ENCODE measurements at places on chromosomes 11 and 22.

DNA sequence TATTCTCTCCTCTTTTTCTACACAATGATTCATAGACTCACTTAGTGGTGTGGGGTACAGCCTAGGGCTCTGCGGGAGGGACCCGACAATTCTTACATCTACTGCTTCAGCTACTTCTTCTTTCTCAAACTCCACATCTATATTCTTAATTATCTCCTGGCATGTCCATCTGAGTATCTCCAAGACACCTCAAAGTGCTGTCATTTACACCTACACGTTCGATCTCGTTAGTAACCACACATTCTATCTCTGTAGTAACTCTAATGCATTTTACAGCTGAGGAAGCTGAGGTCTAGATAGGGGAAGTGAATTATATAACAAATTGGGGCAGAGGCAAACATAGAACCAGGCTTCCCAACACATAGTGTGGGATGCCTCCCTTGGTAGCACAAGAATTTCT is 27.7 kb upstream of the RRM1 start:
- DNase-seq: no peak

- DNase-seq: no peak
Observed at GRCh38 chr11:14417617-14418374, 58.8 kb upstream of the RRAS2 start.

- no peak for DNase-seq
Observed at GRCh38 chr11:81979448-81979847, 754.2 kb downstream of the FAM181B start.

- DNase-seq: no peak
Observed at GRCh38 chr11:61290905-61291690, 4.0 kb downstream of the VWCE start.

GRCh38 chr22:35872451-35872850 is 154.8 kb downstream of the APOL5 start:
- no peak for DNase-seq

DNA sequence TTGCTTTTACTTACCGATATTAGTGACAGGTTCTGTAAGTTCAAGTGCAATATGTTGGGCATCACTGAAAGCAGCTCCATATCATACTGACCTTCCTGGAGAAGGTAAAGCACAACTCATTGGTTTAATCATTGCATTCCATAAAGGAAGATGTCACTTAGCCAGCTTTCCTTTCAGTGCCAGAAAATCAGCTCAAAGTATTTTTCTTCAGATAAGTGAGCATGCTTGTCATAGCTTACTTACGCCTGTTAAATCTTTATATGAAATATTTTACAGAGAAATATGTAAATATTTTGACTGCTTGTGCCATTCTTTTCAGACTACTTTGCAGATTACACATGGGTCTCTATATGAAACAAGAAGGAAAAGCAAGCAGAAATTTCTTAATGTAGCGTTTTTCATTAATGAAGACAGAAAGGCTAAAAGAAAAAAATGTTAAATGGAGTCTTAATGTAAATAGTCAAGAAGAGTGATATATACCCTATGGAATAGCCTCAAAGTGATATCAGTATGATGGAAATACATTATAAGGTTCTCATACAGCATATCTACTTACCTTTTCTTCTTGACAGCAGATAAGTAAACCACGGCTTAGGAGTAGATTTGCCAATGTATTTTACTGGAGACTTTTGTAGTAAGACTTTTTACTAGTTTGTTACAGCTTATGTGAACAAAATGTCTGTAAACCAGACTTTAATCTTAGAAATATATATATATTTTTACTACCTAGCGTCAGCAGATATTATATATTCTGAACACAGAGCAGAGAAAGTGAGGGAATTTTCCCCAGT is 649.7 kb downstream of the METTL15 start:
- DNase-seq: no peak

DNA sequence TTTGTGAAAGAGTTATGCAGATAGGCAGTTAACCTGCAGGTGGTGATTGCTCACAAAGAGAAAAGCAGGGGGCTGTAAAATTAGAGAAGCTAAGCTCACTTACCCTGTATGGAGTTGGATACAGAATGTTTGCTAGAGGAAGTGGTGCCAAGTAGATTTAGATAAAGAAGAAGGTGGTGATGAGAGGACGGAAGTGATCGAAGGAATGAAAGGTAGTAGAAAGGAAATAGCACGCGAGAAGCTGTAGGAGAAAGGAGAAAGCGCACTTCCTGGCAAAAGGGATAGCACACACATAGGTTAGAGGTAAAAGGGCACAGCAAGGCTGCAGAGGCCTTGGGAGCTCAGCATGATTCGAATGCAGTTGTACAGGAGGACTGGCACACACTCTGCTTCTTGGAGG is 87.3 kb upstream of the CTSC start:
- DNase-seq: no peak

Data from activated CD4-positive, CD25-positive, alpha-beta regulatory T cell (primary cell).